ENCODE measurements at places on chromosomes 2 and 18.
A peak's percentile ranks its signal among the peaks of the same experiment; 100 is the strongest.

- no peak for DNase-seq
Measured at GRCh38 chr2:156317631-156318030, 14.9 kb downstream of the NR4A2 start.

GRCh38 chr2:43745457-43745856 lies 28.4 kb upstream of the DYNC2LI1 start:
- no peak for DNase-seq

GRCh38 chr2:1782514-1782913 lies 38.2 kb upstream of the PXDN start:
- DNase-seq: no peak

DNA sequence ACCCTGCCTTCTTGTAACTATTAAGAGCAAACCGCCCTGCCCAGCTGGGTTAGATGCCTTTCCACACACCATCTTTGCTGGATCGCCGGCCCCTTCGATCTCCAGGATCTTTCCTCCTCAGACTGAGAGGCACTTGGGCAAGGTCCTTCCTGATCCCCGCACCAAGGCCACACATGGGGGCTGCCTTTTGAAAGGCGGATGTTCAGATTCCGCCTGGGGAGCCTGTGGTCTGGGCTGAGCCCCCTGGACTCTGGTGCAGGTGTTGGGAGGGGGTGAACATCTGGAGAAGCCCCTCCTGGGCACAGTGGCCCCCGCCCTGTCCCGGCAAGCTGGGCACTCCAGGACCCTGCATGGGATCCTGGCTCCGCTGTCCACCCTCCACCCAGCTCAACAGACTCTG lies 135.4 kb upstream of the HDAC4 start:
- DNase-seq: no peak

- DNase-seq: peak; percentile 71
Measured at GRCh38 chr18:50266248-50266704, at the start of gene CFAP53. CFAP53 (minus strand) TSS chr18:50266495; CDS start chr18:50266404, 91 bp downstream.

DNA sequence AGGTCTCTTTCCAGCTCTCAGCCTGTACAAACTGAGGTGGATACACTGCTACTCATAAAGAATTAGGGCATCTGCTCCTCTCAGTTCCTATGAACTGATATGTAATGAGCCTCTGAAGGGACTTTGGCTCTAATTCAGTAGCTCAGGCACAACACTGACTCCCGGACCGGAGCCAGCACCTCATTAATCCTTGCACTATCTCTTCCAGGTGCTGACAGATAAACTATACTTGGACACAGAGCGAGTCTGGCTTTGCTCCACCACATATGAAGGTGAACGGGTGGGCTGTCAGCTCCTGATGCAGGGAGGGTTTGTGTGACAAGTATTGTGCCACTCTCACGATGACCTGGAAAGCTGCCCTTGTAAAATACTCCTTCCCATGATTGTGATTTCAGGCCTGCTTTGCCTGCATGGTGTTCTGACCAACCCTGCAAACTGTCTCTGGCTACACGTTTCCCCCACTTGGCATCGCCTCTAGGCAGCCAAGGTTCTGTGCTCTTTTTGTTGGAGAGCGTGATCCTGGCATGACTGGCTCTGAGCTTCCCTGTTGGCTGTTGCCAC lies 111.6 kb upstream of the LMAN1 start:
- no peak for DNase-seq

Measured in stimulated activated CD8-positive, alpha-beta memory T cell treated with anti-CD3 and anti-CD28 coated beads, Interleukin-4, amount 100 ng/mL, for 1 hour (primary cell).